NCI-H524 treated with DMSO at 0.1 percent for 48 hours (cell line): ENCODE measurements at places on chromosomes 7 and 10.

GRCh38 chr10:115001506-115002381, 63.7 kb downstream of the TRUB1 start:
- DNase-seq: no peak

DNA sequence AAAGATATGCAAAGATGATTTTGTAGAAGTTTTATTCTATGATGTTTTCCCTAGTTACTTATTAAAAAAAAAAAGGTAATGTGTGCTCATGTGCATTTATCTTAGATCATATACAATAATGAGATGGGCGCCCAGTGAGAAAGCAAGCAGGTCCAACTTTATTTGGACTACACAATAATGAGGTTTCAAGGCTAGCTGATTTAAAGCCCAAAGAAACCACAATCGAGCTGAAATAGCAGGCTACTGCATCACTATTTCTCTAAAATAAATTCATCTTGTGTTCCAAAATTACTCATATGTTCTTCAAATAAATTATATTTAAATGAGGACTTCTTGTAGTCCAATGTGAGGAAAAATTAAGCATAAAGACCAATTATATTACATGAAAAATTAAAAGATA, 110.1 kb downstream of the JMJD1C start:
- no peak for DNase-seq

- DNase-seq: no peak
These were observed 62.0 kb downstream of the VSTM4 start for GRCh38 chr10:49053053-49053997.

DNA sequence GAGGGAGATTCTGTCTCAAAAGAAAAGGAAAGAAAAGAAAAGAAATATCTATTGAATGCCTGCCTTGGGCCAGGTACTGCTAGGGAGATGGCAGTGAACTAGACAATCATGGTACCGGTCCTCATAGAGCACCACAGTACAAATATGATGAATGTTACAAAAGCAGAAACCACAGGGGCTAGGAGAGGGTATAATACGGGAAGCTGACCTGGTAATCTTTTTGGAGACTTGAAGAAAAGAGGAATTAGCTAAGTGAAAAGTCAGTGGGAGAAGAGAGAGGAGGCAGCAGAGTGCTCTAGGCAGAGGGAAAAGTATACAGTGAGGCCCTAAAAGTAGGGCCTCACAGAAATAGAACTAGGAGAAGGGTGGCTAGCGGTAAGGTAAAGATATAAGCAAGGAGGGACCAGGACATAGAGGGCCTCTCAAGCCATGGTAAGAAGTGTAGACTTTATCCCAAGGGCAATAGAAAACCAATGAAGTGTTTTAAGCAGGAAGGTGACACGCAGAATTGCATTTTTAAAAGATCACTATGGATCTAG, 42.8 kb upstream of the WNT8B start:
- DNase-seq: no peak

GRCh38 chr7:105677817-105678573, 96.7 kb upstream of the EFCAB10 start:
- no peak for DNase-seq

DNA sequence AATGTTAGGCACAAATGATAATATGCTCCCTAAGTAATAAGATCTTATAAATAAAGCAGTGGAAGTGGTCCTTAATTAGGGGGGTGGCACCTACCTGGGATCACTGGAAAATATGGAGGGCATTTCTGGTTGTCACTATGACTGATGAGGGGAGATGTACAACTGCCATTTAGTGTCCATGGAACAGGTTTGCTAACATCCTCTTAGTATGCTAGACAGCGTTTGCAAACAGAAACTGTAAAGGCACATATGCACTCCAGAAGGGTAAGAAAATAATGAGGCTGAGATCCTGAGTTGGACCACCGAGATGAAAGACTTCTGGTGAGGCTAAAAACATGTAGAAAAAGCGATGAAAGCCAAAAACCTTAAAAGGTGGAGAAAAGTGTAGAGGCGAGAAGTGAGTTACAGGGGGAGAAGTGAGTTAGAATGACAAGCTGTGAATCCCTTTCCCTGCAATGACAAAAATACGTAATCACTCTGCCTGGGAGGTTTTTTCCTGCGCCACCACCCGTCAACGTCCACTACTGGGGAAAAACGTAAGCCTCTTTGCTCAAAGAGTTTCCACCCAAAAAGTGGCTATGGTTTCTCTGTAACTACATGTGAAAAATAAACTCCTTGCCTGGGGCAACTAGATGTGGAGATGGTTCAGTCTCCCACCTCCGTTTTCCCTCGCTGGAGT, 767 bp downstream of the KRIT1 start:
- DNase-seq: no peak

GRCh38 chr10:16954280-16955030, 137.2 kb upstream of the RSU1 start:
- DNase-seq: no peak

- no peak for DNase-seq
These were observed 552.5 kb upstream of the SORCS1 start for GRCh38 chr10:107717046-107717445.

DNA sequence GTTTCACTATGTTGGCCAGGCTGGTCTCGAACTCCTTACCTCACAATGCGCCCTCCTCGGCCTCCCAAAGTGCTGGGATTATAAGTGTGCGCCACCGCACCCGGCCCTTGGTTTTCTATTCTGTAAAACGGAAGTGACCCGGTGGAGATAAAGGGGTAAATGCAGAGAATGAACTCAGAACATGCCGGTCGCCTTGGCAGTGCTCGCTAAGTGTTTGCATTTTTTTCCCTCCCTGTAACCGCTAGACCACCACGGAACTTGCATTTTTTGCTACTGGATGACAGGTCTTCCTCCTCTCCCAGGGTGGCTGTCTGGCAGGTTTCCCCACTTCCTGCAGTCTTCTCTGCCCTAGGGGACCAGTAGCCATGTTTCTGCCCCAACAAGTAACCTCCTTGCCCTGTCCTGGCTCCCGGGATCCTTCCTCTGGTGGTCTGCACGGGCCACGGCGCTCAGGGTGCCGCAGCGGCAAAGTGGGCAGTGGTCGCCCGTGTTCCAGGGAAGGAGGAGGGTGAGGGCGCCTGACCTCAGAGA, 18.8 kb upstream of the GNA12 start:
- no peak for DNase-seq

DNA sequence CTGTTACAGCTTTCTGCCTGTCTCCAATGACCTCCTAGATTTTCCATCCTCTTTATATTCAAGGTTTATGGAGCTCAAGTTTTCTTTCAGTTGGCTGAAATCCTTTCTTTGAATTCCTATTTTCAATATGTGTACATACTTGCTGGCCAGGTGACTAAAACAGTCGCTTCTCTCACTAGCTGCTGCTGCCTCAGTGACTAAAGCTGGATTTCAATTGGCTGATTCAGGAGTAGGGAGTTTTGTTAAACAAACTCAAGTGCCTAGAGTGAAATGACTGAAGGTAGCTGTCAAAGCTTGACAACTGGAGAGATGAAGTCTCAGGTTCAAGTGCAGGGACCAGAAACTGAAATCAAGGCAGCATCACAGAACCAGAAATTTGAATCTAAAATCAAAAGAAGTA, 6.7 kb upstream of the POLR1F start:
- no peak for DNase-seq

DNA sequence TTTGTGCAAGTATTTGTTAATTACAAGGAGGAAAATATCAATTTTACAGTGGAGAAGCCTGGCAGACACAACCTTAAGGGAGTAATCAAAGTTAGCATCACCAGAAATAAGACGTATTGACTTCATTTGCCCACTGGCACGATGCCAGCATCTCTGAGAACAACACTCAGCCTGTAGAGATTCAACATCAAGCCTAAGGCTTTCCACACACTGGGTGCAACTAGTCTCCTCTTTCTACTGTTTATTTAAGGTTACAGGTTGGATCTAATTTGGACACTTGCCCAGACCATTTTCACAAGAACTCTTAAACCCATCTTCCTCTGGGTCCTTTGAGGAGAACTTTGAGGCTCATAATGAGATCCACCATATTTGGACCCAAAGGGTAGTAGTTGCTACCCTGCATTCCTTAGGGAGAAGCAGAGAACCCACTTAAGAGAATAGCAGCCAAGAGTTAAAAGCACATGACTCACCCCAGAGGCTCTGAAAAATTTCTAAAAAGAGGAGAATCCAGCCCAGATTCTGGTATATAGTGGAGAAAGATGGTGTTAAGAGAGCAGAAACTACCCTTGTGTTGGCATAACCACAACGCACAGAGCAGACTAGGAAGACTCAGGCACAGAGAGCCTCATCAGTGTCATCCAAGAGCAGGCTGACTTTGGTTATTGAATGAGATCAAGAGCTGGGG, 97.3 kb downstream of the CCDC71L start:
- DNase-seq: no peak

DNA sequence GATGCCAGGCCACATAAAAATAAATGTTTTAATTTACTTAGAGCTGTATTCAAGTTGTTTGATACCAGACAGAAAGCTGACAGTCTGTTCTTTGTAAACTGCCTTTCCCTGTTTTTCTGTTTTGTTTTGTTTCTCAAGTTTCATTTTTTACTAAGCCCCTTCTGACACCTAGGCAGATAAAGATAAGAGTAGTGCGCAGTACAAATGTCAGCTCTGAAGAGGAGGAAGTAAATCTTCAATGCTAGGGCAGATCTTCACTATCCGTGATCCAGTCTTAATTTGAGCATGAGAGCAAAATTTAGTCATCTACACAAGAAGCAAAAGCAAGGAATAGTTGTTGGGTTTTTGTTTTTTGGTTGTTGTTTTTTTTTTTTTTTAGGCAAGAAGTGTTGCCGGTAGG, 27.3 kb downstream of the MTURN start:
- DNase-seq: no peak

- no peak for DNase-seq
These were observed 216.6 kb downstream of the ZNF33B start for GRCh38 chr10:42421812-42422211.

DNA sequence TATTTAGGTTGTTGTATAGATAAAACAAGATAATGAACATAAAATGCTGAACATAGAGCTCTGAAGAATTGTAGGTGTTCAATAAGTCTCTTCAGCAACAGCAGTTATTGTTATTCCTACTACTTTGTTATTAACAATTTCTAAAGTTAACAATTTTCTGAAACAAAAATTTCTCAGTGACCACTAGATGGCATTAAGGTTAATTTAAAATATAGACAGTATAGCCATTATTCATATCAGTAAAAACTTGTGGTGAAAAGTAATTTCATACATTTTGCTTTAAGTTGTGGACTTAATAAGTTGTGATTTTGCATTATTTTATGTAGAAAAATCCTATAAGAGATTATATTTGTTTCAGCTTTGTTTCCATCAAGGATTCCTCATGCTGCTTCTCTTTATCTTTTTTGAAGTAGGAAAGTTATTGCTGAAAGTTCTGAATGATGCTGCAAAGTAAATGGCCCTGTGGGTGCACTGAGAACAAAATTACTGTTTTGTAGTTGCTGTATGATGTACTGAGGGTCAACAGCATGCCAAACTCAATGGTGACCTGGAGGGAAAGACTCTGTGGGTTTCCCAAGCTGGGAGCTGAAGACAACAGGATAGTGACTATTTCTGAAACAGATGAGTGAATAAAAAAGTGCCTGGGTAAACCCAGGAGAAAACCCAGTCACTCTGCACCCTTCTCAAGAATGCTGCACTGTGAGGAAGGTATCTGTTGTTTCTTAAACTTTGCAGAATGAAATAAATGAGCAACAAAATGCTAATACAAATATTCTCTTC, 253.6 kb downstream of the KIF20B start:
- DNase-seq: no peak

DNA sequence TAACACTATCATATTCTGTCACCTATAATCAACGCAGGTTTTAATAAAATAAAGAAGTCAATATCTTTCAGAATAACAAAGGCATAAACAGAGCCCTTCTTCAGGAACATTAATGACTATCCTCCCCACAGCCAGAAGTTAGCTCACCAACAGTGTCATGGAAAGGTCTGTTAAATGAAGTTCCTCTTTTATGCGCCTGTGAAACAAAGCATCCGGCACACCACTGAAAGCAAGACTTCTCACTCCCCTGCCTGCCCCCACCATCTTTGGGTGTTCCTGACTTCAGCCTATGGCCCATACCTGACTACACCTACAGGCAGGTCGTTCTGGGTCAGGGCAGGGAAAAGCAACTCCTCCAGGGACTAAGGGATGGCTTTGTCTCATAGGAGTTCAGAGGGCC, 205.4 kb downstream of the FANK1 start:
- DNase-seq: no peak

GRCh38 chr7:148121847-148122246, 468.7 kb upstream of the C7orf33 start:
- DNase-seq: no peak

GRCh38 chr10:74337330-74338016, 186.5 kb downstream of the ADK start:
- no peak for DNase-seq
